ENCODE measurements at places on chromosomes 12 and 14.

- DNase-seq, result no peak
These were observed 115.4 kb downstream of the SINHCAF start for GRCh38 chr12:31210541-31210940.

GRCh38 chr12:42669553-42669952 lies 80.0 kb upstream of the PRICKLE1 start:
- DNase-seq, result no peak

DNA sequence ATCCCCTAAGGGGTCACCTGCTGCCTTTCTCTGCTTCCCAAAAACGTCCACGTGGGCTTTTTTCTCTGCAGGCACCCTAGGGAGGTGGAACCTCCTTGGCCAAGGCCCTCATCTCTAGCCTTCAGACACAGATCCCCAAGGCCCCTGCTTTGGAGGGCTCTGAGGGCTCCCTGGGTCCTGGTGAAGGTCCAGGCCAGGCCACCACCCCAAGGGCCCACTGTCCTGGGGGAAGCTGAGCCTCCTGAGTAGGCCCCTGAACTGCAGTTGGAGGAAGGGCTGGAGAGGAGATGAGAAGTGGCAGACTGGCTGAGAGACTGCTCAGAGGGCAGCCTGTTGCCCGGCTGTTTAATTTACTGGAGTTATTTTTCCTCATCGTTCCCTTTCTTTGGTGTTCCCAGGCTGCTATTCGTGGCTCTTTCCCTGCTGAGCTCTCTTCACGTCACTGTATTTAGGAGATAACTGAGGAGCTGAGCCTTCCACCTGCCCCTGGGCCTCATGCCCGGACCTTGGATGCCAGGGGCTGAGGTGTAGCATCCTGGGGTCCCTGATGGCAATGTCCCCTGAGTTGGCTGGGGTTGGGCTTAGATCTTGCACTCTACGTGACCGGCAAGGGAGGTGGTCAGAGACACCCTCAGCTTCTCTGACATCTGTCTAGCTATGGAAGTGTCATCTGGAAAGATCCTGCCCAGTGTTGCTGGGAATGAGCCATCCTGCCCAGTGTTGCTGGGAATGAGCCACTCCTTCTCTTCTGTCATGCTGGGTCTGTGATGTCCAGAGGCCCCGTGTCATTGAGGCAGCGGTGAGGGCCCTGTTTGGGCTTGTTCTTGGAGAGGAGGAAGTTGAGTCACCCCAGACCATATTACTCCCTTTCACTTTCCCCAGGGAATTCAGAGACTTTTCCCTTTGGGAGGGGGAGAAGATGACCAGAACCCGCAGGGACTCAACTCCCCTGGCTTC lies 139.8 kb downstream of the TSPAN9 start:
- DNase-seq, result no peak

- DNase-seq, result no peak
These were observed 194.4 kb downstream of the RASSF9 start for GRCh38 chr12:85641796-85642195.

DNA sequence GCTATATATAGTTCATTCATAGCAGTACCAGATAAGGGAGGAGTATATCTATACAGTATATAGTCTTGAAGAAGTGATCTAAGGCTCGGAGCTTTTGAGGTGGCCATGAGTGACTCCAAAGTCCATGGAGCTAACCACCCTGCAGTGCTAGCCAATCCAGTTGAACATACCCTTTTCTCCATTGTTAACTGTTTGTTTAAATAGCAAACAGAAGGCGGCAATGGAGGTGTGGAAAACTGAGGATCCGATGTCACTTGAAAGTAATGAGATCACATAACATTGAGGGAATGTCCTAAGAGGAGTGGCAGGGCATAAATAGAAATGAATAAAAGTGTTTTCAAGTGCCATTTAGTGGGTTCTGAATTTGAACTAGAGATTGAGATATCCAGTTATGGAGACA lies 12.4 kb upstream of the SNAPC1 start:
- DNase-seq, result peak; percentile 15

DNA sequence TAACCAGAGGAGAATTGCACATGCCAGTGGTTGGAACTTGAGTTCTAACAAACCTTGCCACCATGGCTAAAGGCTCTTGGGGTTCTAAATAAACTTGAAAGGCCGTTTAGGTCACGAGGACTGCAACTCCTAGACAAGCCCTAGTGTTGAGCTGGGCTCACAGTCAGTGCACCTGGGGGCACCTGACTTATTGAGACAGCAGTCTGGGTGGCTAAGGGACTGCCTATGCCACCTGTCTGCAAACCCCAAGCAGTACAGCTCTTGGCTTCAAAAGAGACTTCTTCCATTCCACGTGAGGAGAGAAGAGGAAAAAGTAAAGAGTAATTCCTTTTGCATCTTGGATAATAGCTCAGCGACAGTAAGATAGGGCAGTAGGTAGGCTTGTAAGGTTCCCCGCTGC lies 765.6 kb upstream of the FOXG1 start:
- DNase-seq, result no peak

DNA sequence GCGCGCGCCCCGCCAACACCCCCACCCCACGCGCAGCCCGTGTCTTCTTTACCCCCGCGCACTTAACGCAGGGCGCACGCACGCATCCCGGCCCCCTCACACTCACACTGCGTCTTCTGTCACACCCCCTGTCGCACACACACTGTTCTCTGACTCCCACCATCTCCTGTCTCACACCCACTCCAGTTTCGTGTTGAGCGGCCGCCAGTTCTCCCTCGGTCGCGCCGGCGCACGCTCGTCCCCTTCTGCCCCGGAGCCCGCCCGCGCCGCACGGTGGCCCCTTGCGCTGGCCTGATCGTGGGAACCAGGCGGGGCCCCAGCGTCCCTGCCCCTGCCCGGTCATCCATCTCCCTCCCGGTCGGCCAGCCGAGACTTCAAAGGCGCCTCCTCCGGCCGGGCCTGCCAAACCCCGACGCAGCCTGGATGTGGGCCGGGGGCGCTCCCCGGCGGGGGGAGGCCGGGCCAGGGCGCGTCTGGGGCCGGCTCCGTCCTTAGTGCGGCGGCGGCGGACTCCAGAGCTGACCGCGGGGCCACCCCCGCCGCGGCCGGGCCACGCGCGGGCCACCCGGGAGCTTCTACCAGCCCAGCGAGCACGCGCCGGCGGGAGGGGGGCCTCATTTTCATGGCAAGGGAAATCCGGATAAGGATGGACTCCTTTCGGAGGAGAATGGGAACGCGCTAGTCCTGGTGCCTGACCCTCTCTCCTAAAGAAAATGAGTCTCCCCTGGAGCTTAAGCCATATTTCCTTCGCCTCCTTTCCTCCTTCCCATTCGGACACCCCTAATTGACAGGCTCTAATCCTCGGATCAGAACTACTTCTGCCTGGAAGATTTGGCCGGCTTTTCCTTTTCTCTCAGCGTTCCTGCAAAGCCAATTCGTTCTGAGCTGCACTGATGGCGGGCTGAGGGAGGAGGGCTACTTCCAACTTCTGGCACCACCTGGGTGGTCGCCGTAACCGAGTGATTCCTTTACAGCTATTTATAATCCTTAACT lies 82.0 kb upstream of the HMGA2 start:
- DNase-seq, result peak; percentile 25

DNA sequence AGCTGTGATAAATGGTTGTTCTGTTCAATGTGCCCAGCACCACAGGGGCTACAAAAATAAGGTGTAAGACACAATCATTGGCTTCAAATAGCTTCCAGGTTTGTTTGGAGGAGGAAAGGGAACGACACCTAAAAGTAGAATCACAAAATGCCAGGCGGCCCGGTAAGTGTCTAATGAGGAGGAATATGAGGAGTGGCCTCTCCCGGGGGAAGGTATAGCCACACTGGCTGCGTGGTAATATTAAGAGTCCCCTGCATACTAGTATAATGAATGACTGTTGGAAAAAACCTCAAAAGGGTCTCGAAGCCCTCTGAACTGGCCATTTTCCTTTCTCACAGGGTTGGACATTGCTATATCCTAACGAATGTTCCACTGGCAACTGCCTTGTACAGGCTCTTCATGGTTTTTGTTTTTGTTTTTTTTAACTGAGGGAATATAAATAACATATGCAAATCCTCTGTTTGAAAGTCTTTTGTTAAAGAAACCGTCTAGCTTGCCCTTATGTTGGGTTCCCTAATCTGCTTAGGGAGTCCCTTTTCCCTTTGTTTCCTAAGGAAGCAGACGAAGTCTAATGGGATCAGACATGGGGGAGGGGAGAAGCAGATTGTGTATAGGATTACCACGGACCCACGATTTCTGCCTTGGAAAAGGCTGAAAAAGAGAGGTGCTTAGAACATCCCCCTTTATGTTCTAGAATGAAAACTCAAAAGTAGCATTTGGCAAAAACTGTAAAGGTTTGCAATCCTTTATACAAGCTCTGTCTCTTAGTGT lies 4.2 kb downstream of the CCDC60 start:
- no peak for DNase-seq

GRCh38 chr14:61342932-61343331 lies 21.6 kb downstream of the PRKCH start:
- peak; percentile 64 for DNase-seq

- no peak for DNase-seq
These were observed 117.3 kb downstream of the MED13L start for GRCh38 chr12:116160231-116160630.

- DNase-seq, result peak; percentile 49
These were observed 12.5 kb upstream of the MAP3K9 start for GRCh38 chr14:70821584-70822529.

DNA sequence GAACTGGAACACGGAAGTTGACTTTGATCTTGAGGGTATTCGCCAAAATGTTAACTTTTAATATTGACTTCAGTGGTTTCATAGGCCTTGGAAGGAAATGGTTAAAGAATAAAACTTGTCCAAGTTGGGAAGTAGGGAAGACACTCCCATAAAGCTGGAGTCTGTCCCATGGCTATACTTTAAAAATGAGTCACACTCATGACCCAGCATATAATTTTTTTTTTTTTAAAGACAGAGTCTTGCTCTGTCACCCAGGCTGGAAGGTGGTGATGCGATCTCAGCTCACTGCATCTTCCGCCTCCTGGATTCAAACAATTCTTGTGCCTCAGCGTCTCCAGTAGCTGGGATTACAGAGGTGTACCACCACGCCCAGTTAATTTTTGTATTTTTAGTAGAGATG lies 19.6 kb downstream of the TMPRSS12 start:
- no peak for DNase-seq

DNA sequence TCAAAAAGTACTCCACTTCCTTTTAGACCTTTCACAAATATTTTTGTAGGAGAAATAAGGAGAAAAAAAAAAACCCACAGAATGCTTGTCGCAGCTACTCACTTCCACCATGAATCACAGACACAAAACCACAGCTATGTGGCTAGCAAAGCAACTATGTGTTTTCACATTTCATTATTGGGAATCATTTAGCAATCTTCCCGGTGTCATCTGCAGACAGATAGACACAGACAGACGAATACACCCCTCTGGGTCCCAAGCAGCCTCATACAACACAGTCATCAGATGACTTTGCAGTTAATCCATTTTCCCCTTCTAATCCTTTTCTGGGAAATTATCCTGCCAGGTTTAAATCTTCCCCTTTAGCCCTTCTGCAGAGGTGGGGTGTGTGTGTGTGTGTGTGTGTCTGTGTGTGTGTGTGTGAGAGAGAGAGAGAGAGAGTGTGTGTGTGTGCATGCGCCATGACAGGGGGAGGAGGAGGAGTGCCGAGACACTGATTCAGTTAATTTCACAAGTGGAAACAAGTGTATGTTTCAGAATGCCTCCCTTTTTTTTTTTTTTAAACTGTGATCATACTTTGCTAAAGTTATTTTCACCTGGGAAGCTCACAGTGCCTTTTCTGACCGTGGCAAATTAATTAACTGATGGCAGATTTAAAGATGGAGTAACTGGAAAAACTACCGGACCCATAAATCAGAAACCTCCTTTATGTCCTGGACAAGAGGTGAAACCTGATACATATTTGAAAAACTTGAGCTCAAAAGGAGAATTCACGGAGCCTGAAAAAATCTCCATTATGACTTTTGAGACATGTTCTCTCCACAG lies 39.9 kb downstream of the LTBP2 start:
- DNase-seq, result no peak

GRCh38 chr12:8890313-8891085 lies 23.8 kb upstream of the PHC1 start:
- peak; percentile 87 for DNase-seq

- no peak for DNase-seq
These were observed 3.1 kb downstream of the CBLN3 start for GRCh38 chr14:24426150-24426911.

- DNase-seq, result peak; percentile 96
These were observed 5.8 kb upstream of the TBPL2 start for GRCh38 chr14:55446127-55446736.

DNA sequence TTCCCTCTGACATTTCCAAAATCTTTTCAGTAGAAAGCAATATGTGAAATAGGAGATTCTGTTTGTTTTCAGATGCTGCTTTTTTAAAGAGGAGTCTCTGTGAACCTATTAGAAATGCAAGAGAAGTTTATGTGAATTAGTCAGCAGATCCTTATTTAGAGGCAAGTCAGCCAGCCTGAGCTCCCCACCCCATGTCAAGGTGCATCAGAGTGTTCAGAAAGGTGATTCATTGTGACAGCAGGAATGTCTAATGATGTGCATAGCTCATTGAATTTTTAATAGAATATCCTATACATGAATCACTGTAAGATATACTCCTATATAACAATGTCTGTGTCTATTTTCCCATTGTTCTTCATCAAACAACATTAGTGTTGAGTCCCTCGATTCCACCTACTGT lies 1222.4 kb upstream of the USP15 start:
- DNase-seq, result no peak

DNA sequence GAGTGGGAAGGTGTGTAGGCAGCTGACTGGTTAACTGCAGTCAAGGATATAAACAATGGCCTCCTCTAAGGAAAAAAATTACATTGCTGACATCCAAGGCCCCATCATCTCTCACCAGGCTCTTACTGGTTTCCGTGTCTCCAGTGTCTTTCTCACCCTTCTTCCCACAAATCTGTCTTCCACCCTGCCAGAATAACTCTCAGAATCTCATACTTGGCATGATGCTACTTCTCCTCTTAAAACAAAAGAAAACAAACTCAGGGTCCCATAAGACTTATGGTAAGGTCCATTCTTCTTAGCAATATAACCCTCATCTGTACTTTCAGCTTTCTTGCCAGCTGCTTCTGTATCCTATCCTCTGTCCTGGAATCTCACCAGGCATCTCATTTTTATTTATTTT lies 68.9 kb downstream of the SUSD6 start:
- DNase-seq, result no peak

DNA sequence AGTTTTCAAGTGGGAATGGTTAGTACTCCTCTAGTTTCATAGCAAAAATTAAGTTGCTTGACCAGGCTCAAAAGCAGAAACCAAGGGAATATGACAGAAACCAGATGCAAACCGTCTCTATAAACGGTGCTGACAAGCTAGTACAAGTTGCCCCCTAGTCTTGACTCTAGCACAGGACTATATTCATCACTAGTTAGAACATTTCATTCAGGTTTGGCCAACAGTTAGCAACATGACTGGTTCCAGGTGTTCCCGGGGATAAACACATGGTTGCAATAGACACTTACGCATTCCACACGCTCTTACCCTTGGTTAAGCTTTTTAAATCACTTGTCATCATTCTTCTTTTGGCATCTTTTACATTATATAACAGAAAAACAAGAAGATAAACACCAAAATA lies 103.6 kb downstream of the SCFD1 start:
- DNase-seq, result no peak

- no peak for DNase-seq
These were observed 5.5 kb downstream of the DDIT3 start for GRCh38 chr12:57514720-57515407.

All from hematopoietic multipotent progenitor cell treated with erythropoietin and hydrocortisone succinate and interleukin-3 and kit ligand, for 6 days (in vitro differentiated cells).